Activated CD8-positive, alpha-beta memory T cell treated with anti-CD3 and anti-CD28 coated beads for 4 hours (primary cell): ENCODE measurements at places on chromosomes 6 and 20.

GRCh38 chr6:1381481-1382330 is 7.7 kb upstream of the FOXF2 start:
- peak; percentile 9 for DNase-seq

- DNase-seq, result no peak
These were observed 71.0 kb upstream of the SPACA1 start for GRCh38 chr6:87976616-87977015.

DNA sequence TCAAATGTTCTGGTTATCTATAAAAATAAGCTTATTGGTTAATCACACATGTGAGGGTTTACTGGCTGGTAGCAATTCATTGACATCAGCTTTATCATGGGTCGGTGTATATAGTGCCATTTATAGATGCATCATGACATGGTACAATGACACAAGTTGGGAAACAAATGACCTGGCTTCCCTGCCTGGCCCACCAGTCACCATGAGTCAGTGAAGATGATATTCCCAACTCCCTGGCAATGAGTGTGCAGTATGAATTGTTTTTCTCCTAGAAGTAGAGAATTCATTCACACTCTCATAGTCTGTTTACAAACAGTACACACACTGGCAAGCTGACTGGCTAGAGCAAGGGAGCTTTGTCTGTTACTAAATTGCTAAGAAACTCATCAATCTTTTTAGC is 37.2 kb upstream of the CALHM6 start:
- no peak for DNase-seq

- DNase-seq, result no peak
These were observed 17.2 kb downstream of the ZBTB2 start for GRCh38 chr6:151374036-151374683.

DNA sequence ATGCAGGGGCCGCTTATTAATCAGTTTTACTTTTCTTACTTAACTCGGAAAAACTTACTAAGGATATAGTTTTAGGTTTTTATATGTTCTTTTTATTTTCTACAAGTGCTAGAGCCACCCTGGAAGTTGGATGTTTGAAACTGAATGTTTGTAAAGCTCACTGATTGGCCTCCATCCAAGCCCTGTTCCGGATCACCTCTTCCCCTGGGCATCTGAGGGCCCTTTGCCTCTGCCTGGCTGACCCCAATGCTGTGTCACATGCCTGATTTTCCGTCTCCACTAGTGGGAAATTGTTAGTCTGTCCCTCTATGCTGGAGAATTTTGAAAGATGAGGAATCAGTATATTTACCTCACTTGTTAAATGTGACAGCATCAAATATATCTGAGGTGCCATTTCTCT is 79.3 kb downstream of the SLC35F1 start:
- DNase-seq, result no peak

DNA sequence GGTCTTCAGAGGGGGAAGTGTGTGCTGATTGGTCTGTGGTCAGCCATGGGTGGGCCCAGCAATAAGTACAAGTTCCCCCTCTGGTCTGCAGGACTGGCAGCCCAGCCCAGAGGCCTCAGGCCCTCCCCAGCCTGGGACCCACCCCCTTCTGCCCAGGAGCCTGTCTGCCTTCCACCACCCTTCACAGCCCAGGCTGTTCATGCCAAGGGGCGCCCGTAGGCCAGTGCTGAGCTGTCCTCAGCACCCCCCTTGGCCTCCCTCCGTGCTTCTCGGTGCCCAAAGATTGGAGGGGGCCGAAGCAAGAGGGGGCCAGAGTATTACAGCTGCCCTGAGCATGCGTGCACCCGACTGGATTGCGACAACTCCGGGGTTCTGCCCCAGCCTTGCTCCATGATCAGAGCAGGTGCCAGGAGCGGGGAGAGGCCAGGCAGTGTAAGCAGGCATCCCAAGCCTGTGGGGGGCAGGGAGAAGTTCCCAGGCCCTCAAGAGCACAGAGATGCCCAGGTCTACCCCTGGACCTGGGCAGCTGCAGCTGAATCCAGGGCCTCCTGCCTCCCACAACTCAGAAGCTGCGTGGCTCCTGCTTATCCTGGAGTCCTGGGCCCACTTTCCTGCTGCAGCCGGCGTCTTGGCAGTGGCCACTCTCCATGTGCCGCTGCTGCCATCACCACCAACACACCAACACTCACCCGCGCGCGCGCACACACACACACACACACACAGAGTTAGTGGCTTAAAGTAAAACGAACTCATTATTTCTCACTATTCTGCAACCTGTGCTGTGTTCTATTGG is 33.3 kb downstream of the CST9L start:
- no peak for DNase-seq

GRCh38 chr6:108171291-108171917 is 5.6 kb downstream of the NR2E1 start:
- no peak for DNase-seq
